Spinal cord (tissue), 10 donors: ENCODE measurements at places on chromosomes 4 and X. TPM values are rescaled to one million over a fixed set of nuclear protein-coding genes. Genes with fewer than 3 reads are reported as not detected.

Gene P2RY8
- 1.5 TPM for total RNA-seq

DNA sequence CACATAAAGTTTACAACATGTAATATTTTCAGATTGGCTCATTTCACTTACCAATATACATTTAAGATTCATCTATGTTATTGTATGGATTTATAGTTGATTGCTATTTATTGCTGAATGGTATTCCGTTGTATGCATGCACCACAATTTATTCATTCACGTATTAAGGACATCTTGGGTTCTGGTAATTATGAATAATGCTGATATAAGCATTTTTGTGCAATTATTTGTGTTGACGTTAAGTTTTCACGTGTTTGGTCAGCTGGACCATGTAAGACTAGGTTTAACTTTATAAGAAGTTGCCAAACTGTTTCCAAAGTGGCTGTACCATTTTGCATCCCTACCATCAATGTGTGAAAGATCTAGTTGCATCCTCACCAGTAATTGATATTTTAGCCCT, 35.1 kb downstream of the MAGEB10 start:
- H3K4me1 ChIP-seq, result no peaks in the 10 kb centered on the region
- H3K4me3 ChIP-seq, result no peak overlapping the region
- no peaks in the 10 kb centered on the region for H3K36me3 ChIP-seq

DNA sequence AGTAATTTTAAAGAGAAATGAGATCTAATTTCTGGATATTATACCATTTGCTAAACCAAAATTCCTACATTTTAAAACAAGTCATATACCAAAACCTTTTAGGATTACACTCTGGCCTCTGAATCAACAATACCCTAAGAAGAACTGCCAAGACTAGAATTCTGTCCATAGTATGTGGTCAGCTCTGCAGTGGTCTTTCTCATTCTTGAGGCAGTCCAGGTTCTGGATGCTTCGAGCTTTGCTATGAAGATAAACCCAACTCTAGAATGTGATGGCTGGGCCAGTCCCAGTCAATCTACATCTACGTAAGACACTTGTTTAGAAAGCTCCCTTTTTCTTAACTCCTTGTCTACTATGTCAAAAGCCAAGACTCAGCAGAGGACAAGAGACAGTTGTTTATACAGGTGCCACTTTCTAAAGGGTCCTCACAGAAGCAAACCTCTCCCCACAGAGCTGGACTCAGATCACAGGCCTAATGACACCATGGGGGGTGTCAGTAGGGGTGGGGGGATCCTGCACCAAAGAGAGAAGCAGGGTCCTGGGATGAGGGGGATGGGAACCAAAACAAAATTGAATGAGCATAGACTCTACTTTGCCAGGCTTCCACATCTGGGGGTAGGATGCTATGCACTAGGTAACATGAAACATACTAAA, 63.2 kb downstream of the SH3RF1 start:
- H3K36me3 ChIP-seq, result no peaks in the 10 kb centered on the region
- H3K27ac ChIP-seq, result no peak overlapping the region
- no peaks in the 10 kb centered on the region for H3K27me3 ChIP-seq
- no peaks in the 10 kb centered on the region for H3K4me1 ChIP-seq
- H3K4me3 ChIP-seq, result no peak overlapping the region

DNA sequence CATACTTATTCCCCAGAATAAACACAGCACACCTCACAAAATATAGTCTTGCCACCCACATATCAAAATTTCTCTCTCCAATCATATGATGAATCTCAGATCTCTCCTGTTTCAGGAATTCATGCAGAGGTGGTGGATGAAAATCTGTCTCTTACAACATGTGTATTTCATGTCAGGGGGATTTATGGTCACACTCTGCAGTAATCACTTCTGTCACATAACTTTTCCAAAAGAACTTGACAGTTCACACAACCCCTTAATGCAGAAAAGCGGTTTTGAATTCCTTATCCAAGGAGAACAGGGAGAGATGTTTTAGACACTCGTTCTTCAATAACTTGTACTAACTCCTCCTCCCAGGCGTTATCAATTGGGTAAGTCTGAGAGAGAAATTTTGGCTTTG, 180.5 kb upstream of the ETNPPL start:
- H3K27me3 ChIP-seq, result no peaks in the 10 kb centered on the region
- DNase-seq, result no peak
- H3K36me3 ChIP-seq, result no peaks in the 10 kb centered on the region
- H3K27ac ChIP-seq, result no peak overlapping the region
- H3K4me1 ChIP-seq, result peaks cover 3% of the 10 kb centered on the region
- H3K4me3 ChIP-seq, result no peak overlapping the region

- H3K27me3 ChIP-seq, result peaks cover 3% of the 10 kb centered on the region
- no peak for DNase-seq
- H3K4me3 ChIP-seq, result no peak overlapping the region
- no peak overlapping the region for H3K27ac ChIP-seq
- no peaks in the 10 kb centered on the region for H3K4me1 ChIP-seq
- no peaks in the 10 kb centered on the region for H3K36me3 ChIP-seq
Measured at GRCh38 chrX:10828036-10828435, 207.7 kb upstream of the MID1 start.

DNA sequence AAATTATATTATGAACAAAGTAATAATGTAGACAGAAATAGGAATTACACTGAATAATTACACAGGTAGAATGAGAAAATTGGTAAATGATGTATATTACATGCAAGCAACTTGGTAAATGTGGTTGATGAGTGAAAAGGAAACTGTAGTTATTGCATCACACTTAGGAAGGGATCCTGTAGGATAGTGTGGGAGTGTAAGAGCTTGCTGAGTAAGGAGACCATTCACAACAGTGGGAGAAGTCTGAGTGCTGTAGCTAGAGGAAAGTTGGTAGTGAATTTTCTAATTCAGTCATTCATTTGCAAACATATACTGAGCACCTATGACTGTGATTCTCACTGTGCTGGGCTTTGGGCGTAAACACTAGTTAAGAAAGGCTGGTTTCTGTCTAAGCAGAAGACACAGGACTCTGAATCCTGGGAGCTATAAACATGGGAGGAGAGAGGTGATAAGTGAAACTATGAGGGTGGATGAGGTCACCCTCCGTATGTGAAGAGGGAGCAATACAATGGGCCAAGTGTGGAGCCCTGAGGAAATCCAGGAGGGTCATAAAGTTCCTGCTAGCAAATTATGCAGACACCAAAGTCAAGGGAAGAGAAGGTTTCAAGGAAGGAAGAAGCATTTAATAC, 14.2 kb upstream of the CPE start:
- no peaks in the 10 kb centered on the region for H3K36me3 ChIP-seq
- H3K4me1 ChIP-seq, result no peaks in the 10 kb centered on the region
- H3K27ac ChIP-seq, result no peak overlapping the region
